AG08395 (cell line): ENCODE measurements at places on chromosomes 13 and 19.

- DNase-seq, result no peak
These were observed 44.4 kb upstream of the USE1 start for GRCh38 chr19:17170538-17171297.

DNA sequence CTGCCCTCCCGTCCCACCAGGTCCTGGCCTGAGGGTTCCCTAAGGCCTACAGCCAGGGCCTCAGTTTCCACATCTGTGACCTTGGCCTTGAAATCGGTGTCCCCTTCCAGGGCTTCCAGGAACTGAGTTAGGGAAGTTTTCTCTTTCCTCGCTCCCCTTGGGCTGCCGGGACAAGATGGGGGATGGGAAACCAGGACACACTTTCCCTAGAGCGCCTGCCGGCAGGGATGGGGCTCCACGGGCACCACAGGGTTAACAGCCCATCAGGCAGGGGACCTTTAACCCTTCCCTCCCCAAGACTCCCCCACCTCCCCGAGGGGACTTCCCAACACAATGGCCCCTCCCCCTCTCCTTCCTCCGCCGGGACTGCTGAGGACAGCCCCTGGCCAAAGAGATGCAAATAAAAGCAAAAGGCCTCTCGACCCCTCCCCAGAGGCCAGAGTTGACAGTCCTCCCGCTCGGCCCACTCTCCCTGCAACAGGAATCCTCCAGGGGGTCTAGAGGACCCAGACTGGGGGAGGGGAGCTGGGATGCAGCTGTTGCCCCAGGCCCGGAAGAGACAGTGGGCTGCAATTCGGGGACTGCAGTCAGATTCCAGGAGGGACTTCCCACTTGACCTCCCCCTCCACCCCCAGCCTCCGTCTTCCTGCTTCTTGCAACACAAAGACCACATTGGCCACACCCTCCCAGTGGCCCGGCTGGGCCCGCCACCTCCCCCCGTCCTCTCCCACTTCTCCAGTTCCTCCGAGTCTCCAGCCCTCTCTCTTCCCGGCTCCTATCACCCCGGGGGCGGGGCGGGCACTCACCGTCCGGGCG is 3.4 kb downstream of the BBC3 start:
- peak; percentile 86 for DNase-seq

GRCh38 chr19:36150586-36150985 is 1.7 kb downstream of the COX7A1 start:
- no peak for DNase-seq

DNA sequence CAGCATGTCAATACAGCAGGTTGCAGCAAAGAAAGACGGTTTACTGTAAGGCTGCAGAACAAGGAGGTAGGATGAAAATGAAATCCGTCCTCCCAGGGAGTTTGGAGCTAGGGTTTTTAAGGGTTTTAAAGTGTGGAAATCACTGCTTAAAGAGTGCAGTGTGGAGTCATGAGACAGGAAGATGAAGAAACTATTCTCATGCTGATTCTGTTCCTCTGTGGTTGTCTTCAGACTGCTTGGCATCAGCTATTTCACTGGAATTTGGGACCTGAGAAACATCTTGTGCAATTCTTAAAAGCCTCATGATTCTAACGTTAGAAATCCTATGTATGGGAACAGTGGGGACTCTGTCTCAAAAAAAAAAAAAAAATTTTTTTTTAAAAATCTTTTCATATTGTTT is 11.4 kb downstream of the ZNF331 start:
- peak; percentile 51 for DNase-seq

DNA sequence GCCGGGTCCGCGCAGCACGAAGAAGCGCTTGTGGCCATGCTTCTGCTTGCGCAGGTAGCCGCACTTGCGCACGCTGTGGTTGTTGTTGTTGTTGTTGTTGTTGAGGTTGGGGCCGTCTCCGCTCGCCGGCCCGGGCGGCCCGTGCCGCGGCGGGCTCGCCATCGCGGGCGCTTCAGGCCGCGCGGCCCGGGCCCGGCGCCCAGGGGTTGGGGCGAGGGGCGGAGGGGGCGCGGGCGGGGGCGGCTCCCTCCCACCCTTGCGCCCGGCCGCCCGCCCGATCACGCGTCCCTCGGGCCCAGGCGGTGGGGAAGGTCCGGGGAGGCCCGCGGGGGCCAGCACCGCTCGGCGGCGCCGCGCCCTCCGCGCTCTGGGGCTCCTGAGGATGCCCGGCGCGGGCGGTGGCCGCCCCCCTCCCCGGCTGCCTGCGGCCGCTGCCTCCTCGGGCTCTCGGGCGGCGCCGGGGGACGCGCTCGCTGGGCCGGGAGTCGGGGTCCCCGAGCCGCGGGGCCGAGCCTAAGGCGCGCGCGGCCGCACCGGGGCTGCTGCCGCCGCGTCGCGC is 412 bp downstream of the IRS2 start:
- no peak for DNase-seq

GRCh38 chr13:88112526-88112925 is 441.4 kb downstream of the SLITRK5 start:
- no peak for DNase-seq

- DNase-seq, result peak; percentile 59
These were observed 6.6 kb upstream of the GADD45B start for GRCh38 chr19:2469102-2469914.

DNA sequence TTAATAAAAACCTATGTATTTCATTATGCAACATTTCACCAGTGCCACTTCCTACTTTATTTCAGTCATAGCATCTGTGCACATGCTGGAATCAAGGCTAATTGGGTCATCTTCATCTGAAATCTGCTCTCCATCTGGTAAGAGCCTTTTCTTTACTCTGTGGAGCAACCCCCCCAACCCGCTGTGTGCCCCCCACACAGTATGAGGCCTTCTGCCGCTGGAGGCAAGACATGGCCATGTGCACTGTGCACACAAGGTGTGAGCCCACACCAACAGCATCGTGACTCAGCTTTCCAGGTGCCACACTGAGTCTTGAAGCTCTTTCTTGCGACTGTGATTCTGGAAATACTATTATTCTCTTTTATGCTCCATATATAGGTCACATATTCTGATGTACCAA is 471.0 kb downstream of the TBC1D4 start:
- DNase-seq, result no peak

DNA sequence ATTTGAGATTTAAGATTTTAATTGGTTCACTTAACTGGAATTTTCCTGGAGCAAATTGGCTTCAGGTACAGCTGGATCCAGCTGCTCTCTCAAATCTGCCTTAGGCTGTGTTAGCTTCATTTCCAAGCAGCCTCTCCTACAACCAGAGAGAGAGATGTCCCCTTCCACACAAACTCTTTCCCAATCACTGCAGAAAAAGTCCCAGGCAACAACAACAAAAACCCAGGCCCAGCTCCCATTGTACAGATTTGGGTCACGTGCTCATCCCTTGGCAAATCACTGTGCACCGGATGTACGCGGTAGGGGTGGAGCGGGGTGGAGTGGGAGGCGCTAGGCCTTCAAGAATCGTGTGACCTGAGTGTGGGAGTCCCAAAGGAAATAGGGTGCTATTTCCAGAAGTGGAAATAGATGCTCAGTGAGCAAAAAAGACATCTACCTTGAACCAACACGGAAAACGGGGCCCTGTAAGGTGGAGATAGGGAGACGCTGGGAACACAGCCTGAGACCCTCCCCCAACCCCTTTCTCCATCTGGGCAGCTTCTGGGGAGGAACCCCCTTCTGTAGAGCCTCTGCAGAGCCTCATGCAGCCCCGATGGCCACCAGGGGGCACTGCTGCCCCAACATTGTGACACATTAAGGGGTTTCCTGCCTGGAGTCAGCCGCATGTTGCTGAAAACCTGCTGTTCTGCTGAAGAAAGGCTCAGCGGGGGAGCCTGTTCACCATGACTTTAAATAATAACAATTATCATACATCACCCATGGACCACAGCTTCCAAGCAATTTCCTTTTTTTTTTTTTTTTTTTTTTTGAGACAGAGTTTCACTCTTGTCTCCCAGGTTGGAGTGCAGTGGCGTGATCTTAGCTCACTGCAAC is 25.4 kb downstream of the HPN start:
- DNase-seq, result peak; percentile 91

- no peak for DNase-seq
These were observed 15.9 kb downstream of the SUGP1 start for GRCh38 chr19:19304186-19304965.

DNA sequence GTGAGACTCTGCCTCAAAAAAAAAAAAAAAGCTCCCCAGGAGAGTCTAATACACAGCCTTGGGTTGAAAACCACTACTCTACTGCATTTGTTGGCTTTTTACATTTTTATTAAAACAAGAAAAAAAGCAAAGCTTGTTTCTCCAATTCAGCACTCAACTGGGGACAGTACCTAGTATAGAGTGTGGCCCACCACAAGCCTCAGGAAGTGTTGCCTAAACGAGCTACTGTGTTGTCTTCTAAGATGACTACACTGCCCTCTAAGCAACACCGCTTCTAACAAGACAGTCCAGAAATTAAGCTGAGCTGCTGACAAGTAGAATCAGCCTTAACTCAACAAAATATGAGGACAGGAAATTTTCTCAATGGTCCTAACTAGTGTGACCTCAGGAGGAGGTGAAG is 522.2 kb downstream of the FGF9 start:
- no peak for DNase-seq

DNA sequence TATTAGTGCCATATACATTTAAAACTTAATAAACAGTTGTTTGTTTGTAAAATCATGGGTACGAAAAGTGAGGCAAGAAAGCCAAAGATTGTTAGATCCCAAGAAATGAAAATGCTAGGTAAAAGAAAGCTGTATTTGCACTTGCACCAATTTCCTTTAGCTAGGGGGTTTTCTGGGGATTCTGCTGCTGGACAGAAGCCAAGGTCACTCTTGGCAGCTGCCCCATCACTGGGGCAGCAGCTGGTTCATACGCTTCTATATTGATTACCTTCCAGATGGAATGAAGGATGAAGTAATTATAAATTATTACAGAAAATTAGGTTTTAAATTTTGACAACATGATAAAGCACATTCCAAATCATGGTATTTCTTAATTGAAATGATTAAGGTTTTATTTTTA is 127.4 kb downstream of the SLITRK5 start:
- no peak for DNase-seq

DNA sequence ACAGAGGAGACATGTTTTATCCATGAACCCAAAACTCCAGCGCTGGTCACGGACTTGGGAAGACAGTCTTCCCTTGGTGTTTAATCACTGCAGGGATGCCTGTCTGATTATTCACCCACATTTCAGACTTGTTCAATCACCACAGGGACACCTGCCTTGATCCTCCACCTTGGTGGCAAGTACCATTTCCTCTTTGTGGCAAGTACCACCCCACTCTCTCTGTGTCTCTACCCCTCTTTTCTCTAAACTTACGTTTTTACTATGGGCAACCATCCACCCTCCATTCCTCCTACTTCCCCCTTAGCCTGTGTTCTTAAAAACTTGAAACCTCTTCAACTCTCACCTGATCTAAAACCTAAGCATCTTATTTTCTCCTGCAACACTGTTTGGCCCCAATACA is 16.8 kb downstream of the ZNF83 start:
- DNase-seq, result no peak

- no peak for DNase-seq
These were observed at the start of gene ATP12A for GRCh38 chr13:24680258-24680920. TSS of gene ATP12A (plus strand) at chr13:24680408. CDS start at chr13:24680744, 336 bp downstream.

DNA sequence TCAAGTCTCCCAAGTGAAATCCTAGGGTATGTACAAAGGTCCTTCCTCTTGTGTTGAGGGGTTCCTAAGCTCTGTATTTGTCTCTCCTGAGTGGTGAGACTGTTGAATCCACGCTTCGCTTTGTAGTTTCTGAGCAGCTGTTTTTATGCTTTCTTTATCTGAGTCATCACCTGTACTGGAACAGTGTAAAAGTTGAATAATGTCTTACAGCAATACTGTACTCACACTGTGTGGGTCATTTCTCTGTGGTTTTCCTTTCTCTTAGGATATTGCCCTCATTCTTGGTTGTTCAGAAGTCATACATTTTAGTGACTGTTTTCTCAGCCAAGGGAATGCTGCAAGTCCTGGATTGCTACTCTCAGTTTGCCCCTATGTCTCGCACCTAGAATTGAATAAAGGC is 1596.6 kb downstream of the SLITRK5 start:
- DNase-seq, result no peak

GRCh38 chr19:38073841-38074685 is 150.0 kb downstream of the DPF1 start:
- DNase-seq, result no peak

- DNase-seq, result peak; percentile 85
These were observed 6.0 kb downstream of the AP1M2 start for GRCh38 chr19:10580979-10581631.

DNA sequence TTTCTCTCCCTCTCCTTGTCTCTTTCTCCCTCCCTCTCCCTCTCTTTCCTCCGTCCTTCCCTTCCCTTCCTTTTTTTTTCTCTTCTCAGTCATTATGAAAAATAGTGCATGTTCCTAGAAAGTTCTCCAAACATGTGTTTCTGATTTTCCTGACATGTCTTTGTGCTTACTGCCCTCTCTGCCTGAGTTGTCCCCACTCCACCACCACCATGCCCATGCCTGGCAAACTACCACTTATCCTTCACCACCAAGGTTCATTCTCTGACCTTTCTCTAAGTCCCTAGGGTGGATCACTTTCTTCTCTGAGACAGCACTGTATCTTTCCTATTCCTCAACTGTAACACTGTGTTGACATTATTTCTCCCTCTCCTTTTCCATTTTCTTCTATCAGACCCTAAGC is 98.2 kb downstream of the LACC1 start:
- no peak for DNase-seq

GRCh38 chr13:50518781-50519201 is 324.7 kb downstream of the DLEU7 start:
- no peak for DNase-seq

DNA sequence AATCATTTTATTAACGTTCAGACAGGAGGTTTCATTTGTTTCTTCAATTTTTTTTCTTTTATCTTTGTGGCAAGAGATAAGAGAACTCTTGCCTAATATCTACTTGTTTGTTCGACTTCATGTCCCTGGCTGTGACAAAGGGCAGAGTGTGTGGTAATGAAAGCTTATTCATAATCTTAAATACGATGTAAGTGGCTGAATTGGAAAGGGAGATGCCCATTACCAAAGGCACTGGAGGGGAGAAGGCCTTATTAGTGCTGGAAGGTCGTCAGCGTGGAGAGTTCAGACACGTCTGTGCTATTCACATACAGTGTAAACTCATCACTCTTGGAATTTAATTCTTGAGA is 54.0 kb downstream of the RFC3 start:
- DNase-seq, result no peak

GRCh38 chr13:113178070-113178895 is 19.8 kb downstream of the PROZ start:
- peak; percentile 79 for DNase-seq

GRCh38 chr13:36297366-36298338 is at the start of gene CCDC169:
TSS of gene CCDC169 (minus strand) at chr13:36297814. CDS start at chr13:36297719, 95 bp downstream.
- DNase-seq, result peak; percentile 76

- DNase-seq, result no peak
These were observed 128.8 kb downstream of the LMO7 start for GRCh38 chr13:75764926-75765310.
